ENCODE measurements at places on chromosomes 2 and 18.

- no peak for DNase-seq
Observed at GRCh38 chr2:226066391-226066790, 666.9 kb downstream of the NYAP2 start.

- no peak for DNase-seq
Observed at GRCh38 chr2:64601034-64601754, 52.5 kb downstream of the SERTAD2 start.

- DNase-seq = peak; percentile 30
Observed at GRCh38 chr2:105328281-105329196, 996 bp downstream of the TGFBRAP1 start.

DNA sequence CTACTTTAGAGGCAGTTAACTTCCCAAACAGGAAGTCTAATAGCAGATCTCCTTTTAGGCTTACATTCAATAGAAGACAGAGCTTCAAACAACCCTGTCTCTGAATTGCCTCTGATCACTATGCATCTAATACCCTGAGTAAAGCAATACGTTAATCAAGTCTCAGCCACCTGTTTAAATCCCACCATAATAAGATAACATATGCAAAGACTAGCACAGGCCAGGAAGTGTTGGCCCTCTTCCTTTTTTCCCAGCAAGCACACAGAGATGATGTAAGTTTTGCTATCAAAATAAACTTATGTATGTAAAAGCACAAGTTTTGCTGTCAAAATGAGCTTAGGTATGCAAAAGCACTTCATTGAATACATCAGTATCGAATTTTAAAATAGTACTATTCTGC, 385.5 kb downstream of the RND3 start:
- DNase-seq = no peak

GRCh38 chr2:108942888-108943287, 46.1 kb downstream of the EDAR start:
- DNase-seq = no peak

DNA sequence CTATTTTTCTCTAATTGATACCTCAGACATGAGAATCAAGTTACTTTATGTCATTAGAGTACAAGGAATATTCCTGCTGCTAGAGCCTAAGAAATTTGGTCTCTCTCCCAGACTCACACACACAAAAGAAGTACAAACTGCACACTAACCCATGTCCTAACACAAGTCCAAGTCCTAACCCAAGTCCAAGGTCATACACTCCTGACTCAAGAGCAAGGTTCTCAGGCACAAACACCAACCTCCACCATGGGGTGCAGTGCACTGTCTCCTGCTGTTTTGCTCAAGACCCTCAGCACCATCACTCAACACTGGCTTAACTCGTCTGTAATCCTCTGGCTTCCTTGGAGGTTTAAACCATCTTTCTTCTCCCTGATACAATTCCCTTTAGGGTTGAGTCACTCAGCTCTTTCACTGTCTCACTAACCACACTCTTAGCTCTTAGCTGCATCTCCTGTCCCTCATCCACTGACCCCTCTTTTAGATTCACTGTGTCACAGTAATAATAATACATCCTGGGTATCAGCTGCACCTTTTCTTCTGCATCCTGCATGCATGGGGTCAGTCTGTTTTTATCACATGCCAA, 129.8 kb downstream of the BCL2L11 start:
- DNase-seq = no peak

DNA sequence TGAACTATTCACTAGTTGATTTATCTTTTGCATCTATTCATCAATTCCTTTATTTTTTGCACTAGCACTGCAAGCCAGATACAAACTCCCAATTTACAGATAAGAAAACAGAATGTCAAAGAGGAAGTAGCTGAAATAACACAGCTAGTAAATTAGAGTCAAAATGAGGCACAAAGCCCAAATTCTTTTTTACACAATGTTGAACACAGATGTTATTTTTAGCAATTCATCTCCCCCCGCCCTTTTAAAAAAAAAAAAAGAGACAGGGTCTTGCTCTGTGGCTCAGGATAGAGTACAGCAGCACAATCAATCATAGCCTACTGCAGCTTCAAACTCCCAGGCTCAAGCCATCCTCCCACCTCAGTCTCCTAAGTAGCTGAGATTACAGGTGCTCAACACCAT, 127.8 kb downstream of the CCBE1 start:
- no peak for DNase-seq

DNA sequence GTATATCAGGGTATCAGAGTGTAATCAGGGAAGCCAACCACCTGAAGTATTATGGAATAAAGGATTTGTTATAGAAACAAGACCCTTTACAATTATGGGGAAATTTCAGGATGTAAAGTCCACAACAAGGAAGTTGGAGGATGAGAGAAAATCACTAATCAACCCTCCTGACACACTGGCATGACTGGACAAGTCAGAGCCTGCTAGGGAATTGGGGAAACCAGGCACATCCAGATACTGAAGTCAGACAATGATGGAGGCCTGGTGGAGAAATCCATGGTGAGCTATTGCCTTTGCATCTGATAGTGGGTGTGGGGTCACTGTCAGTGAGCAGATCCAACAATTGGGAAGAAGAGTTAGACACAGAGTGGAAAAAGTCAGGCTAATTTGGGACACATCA, 158.8 kb upstream of the FBXO11 start:
- no peak for DNase-seq

GRCh38 chr2:150232321-150232720, 255.1 kb downstream of the RND3 start:
- no peak for DNase-seq

DNA sequence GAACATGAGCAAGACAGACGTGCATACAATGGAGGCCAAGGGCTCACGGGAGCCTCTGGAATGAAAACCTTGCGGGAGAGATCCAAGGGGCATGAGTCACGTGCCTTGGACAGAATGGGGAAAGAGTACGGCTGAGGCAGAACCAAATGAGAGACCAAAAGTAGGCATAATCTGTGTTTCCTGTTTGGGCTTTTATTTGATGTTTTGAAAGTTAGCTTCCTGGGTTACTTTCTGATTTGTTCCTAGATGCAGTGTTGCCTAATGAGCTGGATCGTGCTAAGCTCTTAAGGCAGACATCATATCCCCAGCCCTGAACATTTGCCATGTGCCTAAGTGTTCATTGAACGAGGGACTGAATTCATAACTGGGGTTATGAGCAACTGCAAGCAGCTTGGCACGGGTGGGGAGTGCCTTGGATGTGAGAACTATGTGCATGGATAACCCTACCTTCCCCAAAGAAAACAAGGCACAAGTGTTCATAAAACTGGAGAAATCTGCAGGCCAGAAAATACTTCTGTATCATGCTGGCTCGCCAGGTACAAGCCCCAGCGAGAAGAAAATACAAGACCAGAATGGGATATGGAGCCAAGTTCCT, 60.3 kb upstream of the RPL31 start:
- DNase-seq = no peak

GRCh38 chr2:2014251-2014771, 270.0 kb upstream of the PXDN start:
- DNase-seq = no peak

DNA sequence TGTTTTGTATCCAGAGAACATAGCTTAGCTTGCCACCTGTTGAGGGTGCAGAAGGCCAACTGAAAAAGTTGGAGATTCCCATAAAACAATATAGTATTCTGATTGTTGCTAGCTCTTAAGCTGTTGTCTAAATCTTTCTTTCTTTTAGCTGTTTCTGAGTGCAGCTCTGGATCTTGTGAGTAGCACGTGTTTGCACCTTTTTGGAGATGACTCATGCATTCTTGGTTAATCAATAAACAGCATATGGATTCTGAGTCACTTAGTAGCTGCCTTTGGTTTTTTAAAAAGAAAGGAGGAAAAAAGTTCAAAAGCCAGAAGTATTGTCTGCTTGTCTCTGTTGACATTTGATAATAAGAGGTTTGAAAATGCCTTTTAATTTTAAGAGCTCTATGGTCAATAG, 483.0 kb upstream of the FSIP2 start:
- DNase-seq = no peak

DNA sequence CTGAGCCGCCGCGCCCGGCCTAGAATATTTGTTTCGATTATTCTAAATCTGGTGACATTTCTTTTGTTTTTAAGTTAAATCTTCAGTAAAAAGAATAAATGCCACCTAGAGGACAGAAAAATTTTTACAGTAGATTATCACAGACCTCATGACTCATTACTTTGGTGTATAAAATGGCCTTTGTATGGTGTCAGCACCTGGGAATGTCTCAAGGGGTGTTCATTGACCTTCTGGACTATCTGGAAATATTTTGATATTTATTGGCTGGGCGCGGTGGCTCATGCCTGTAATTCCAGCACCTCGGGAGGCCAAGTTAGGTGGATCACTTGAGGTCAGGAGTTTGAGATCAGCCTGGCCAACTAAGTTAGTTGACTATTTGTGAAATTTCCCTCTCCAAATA, 30.3 kb upstream of the SLC30A6 start:
- peak; percentile 72 for DNase-seq

DNA sequence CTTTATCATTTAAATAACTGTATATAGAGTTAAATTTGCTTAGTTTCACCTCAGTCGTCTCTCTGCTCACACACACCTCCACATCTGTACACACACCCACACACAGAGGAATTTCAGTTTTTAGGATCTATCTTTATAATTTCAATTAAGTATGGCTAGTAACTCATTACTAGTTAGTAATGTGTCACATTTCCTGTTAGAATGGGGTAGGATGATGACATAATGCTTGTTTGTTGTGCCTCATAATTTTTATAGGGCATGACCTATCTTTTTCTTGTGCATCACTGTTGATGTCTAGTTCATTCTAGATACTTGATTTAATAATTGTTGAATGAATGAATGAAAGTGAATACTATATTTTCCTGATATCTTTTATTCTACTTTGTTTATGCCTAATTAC, 108.6 kb downstream of the AGPS start:
- DNase-seq = no peak

DNA sequence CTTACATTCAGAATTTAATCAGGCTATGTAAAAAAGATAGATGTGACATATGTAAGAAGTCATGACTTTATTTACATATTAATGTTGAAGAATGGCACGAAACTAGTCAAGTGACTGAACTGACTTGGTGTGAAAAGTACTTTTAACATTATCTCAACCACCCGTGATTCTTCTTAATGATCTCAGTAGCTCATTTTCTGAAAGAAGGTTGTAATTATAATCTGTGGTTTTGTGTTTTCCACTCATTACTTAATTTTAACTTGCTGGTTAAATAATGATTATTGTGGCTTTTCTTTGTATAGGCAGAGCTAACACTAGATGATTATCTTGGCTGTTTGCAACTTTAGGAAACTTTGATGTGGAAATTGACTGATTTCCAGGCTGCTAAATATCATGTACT, 18.5 kb downstream of the KCNJ13 start:
- DNase-seq = no peak

GRCh38 chr2:164134336-164134735, 398.5 kb upstream of the FIGN start:
- no peak for DNase-seq

- DNase-seq = no peak
Observed at GRCh38 chr2:182668671-182669070, 47.4 kb upstream of the DNAJC10 start.

DNA sequence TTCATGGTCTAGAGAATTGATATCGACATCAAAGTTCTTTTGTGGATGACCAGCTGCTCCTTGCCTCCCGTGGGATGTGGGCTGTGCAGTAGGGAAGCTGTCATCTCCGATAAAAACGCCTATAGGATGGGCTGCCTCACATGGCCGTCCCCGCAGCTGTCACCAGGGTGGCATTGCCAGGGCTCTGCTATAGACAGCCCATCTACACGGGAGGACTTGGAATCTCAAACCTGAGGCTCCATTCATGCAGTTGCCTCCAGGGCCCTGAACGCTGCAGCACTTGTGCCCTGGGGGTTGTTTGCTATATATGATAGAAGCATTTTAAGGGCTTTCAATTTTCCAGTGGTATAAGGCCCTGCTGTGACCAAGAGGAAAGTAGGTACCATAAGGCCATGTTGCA, 183.1 kb downstream of the MYCN start:
- DNase-seq = no peak

GRCh38 chr2:64222351-64222750, 78.1 kb upstream of the PELI1 start:
- DNase-seq = no peak

GRCh38 chr2:161416708-161417437, 776 bp downstream of the TBR1 start:
- DNase-seq = no peak

DNA sequence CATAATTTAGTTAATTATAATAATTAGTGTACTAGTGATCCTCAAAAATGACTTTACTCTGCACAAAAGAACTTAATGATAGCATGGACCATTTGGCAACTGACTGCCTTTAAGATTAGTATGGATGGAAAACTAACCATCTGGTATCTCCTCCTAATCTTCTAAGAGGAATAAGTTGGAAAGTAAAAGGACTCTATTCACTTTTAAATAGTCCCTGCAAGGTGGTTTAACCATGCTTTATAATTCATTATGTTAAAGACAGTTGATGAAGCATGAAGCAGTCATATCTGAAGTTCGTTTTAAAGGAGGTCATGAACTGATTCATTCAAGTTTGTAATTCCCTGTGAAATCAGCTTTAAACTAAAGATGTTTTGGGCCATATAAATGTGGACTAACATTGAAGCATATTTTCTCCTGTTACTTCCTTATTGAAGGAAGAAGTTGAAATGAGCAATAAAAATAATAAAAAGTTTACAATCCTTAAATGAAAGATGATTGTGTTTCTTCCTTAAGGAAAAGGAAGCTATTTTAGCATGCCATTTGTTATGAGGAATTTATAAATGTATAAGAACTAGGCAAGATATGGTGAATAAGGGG, 446.0 kb downstream of the XIRP2 start:
- no peak for DNase-seq

DNA sequence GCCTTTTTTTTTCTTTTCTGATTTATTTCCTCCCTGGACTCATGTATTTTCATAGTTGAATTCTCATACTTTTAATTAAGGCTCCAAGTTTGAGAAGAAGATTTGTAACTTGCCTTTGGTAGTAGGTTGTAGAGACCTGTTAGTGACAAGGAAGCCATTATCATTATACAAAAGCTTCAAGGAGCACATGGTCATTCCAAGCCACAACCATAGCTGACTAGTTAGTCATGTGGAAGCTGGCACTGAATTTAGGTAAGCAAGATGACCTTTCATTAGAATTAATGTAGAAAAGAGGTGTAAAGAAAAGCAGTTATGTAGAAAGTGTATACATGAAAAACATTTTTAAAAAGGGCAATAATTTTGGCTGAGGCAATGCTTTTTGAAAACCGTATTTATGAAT, 89.7 kb downstream of the LRP1B start:
- DNase-seq = no peak

- no peak for DNase-seq
Observed at GRCh38 chr2:219429958-219430606, 4.6 kb upstream of the SPEG start.
